ENCODE measurements at places on chromosomes 2 and 18. TPM values are rescaled to one million over a fixed set of nuclear protein-coding genes. Genes with fewer than 3 reads are reported as not detected.

- DNase-seq: no peak
These were observed 19.4 kb downstream of the FASTKD2 start for GRCh38 chr2:206784559-206785353.

DNA sequence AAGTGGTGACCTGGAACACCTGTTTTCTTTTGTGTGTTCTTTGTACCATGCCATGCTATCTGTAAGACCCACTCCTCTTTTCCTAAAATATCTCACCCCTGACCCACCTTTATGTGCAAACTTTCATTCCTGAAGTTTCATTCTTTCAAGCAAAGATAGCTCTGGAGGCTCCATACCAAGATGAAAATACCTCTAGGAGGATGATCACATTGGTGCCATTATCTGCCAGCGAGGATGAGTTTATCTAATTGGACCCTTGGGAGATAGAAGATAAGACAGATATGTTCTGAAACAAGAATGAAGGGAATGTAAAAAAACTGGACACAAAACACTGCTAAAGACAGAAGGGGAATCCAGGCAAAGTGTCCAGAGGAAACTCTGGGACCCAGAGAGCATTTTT, 24.1 kb downstream of the BOD1L2 start:
- no peak for DNase-seq

- no peak for DNase-seq
These were observed 205.5 kb downstream of the FBXO15 start for GRCh38 chr18:73942081-73942625.

DNA sequence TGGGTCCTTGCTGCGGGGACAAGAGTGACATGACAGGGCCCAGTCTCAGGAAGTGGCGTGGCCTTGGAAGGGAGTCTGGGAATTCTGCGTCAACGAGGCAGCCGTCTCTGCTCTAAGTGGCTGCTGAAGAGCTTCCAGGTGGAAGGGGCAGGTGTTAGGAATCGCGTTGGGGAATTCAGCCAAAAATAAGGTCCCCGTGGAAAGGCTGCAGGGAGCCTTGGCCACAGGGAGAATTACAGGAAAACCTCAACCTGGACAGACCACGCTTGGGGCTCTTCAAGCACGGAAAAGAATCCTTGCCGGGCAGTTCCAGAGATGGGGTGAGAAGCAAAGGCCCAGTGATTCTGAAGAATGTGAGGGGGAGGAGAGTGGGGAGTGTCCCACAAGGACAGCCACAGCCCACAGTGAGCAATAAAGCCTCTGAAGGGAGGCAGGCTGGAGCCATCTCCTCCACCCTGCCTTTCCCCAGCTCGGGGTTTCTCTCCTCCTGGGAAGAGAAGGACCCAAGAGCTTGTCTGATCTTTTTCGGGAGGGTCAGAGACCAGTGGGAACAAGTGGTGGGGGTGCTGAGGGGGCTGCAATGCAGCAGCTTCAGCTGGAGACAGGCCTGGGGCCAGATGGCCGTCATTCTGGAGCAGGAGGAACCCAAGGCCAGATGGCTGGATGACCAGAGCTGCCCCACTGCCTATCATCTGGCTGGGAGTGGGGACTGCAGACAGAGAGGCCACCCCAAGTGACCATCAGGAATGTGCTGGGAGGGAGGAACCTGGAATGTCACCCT, 106.4 kb upstream of the SMAD2 start:
- no peak for DNase-seq

DNA sequence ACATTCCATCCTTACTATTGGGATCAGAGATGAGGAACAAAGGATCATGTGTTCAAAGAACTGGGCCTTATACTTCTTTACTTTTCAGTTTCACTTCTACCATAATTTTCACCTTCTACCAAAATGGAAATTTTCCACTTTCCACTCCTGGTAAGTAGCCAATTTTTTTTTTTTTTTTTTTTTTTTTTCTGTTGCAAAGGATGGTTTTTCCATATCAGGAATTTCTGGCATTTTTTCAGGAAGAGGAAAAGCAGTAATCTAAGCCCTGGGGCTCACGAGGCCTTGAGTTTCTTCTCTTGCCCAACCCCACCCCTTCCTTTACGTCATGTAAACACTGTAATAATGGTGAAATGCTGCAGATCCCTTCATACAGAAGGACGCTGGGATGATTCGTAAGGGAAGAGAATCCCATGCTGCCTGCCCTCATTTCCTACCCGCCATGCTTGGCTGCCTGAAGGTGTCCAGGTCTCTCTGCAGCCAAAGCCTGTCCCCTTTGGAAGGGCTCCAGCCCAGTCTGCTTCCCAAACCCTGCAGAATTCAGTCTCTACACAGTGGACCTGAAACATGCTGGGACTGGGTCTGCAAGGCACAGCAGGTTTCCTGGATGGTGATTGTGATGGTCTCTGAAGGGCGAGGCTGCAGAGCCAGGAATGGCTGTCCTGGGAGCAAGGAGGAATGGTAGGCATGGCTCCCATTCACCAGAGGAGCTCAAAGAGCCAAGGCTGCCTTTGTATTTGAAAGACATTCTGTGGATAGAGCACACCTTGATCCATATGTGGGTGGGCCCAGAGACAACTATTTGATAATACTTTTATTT, 57.0 kb downstream of the EFR3B start:
- DNase-seq: no peak

TLX2 gene
- not detected for total RNA-seq

RBKS gene
- 1.8 TPM for total RNA-seq

CNGA3 gene
- 1.1 TPM for total RNA-seq

Measured in prostate gland (tissue), 2 donors.